ENCODE measurements at places on chromosomes 12 and 14.
A peak's percentile ranks its signal among the peaks of the same experiment; 100 is the strongest.

DNA sequence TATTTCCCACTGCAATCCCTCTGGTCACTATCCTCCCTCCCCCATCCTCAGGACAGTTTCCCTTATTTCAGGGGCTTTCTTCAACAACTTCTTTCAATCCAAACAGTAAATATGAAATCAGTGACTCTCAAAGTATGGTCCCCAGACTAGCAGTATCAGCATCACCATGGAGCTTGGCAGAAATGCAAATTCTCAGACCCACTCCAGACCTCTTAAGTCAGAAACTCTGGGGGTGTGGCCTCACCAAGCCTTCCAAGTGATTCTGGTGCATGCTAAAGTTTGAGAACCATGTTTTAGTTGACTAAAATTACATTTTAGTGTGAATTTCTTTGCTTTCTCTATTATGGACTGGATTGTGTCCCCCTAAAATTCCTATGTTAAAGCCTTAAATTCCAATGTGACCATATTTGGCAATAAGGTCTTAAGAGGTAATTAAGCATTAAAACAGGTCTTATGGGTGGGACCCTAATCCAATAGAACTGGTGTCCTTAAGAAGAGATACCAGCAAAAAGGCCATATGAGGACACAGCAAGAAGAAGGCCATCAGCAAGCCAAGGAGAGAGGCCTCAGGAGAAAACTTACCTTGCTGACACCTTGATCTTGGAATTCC lies 23.2 kb downstream of the ATP2B1 start:
- DNase-seq: no peak

- no peak for DNase-seq
Measured at GRCh38 chr12:19953734-19954133, 414.6 kb upstream of the PDE3A start.

DNA sequence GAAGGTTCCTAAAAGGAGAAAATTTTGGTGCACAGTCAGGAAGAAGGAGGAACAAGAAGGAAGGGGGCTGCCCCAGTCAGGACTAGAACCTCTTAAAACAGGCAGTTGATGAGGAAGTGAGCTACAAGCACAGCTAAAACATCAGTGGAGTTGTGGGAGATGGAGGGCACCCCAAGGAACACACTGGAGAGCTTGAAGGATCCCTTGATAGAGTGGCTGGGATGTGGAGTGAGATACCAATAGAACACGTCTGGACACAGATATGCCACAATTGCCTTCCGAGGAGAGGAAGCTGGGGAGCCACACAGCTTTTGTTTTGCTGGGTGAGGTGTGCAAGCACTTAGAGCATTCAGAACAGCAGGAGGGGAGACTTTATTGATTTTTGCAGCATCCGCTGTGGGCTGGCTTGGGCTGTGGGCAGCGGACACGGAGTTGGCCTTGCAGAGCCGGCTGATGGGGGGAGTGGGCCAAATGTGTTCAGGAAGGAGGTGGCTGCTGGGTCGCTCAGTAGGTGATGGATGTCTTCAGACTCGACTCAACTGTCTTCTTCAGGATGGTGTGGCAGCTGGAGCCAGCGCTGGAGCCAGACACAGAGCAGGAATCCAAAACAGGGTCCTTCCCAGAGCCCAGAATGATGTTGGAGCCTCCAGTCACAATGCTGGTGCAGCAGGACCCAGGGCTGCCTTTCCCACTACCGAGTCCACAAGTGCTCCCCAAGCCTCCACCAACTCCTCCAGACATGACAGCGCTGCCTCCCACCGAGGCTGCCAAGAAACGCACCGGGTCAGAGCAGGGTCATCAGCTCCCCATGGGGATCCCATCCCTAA lies 4.7 kb upstream of the KRT79 start:
- no peak for DNase-seq

DNA sequence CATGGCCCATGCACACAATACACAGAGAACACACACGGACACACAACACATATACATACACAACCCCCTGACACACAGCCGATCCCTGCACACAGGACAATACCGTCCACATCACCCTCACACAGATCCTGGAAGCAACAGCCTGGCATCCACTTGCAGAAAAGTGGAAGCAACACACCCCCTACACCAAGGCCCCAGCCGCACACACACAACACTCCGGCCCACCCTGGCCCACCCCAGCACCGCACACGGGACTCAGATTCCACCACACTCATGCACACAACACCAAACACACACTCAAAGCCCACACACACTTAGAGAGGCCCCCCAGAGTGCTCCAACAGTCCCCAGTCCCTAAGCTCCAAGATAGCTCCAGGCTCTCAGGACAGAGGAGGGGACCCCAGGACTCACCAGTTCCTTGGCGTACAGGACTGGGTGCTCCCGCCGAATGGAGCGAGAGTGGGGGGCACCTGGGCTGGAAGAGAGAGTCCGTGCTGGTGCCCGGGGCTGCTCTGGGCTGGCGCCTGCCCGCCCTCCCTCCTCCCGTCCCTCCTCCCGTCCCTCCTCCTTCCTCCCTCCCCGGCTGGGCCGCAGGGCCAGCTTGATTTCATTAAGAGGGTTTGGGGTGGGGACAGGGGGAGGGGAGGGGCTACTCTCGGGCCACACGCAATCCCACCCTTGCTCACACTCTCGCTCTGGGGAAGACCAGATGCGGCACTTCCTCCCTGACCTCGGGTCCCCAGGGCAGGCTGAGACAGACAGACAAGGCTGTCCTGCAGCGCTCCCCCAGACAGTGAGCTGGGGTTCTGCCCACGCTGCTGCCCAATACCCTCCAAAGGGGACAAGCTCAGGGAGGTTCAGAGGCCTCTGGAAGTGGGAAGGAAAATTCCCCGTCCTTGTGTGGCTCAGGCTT lies at the start of gene TMEM119:
Gene TMEM119 (minus strand): TSS at position 526 of the 913 bp plus-strand sequence. CDS start 5,701 bp downstream, outside the sequence.
- DNase-seq: no peak

DNA sequence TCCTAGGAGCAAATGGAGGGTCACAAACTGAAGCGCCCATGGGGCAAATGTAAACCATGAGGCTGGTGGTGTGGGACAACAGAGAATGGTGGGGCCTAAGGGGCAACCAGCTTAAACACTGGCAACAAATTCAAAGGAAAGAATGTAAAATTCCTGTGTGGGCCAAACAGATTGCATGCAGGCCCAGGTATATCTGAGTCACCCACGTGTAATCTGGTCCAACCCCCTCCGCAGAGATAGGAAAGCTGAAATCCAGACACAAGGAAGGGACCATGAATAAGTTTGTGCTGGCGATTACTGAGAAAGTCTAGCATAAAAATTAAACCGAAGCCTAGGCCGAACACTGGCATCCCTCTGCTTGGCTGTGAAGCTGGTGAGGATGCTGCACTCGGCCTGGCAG lies 71.6 kb downstream of the ITPK1 start:
- DNase-seq: no peak

DNA sequence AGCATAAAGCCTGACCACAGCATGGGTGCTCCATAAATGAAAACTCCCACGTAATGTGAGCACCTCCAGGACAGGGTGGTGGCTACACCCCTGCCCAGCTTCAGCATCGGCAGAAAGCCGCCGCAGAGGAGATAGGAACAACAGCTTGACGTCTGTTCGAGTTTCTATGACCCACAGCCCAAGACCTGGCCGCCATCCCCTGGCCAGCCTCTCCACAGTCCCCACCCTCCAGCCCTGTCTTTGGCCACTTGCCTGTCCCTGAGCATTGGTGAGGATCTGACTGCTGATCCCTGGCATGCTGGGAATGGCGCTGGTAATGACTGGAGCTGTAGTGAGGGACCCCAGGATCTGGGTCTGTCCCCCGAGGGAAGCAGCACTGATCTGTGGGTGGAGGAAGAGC lies 21.3 kb downstream of the POU6F1 start:
- no peak for DNase-seq

- DNase-seq: peak; percentile 72
Measured at GRCh38 chr14:99189201-99189801, 82.7 kb downstream of the BCL11B start.

DNA sequence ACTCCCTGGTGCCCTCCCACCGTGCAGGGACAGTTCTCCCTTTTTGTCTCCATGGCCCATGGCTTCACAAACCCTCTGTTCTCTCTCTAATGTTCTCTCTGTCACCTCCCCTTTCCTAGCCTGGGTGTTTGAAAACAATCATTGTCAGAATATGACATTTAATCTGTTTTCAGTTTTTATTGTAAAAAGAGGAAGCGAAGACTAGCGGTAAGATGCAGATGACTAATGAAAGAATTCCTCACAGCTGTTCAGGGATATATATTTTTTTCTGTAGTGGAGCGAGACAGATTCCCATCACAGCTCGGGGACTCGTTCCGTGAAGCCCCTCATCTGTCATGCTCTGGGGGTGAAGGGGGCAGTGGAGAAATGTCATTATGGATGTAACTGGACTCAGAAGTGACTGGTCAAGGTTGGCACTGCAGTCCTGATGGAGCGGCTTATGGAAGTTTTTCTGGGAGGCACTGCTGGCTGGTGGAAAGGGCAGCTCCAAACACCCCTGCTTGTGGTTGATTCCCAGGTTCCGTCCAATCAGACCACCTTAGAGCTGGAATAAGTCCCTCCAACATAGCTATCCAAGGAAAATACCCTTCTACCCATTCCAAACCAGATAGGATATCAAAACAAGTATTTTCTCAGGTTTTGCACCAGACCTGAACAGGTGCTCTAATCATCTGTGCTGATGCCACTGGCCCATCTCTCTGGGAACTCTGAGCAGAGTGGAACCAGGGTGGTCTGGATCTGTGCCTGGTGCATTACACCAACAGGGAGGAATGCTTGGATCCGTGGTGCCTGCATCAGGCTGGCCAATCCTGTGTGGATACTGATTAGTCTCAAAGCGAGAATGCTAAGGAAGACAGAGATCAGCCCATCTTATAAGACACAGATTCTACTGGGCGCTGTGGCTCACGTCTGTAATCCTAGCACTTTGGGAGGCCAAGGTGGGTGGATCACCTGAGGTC lies 84.7 kb downstream of the GPATCH2L start:
- DNase-seq: no peak

DNA sequence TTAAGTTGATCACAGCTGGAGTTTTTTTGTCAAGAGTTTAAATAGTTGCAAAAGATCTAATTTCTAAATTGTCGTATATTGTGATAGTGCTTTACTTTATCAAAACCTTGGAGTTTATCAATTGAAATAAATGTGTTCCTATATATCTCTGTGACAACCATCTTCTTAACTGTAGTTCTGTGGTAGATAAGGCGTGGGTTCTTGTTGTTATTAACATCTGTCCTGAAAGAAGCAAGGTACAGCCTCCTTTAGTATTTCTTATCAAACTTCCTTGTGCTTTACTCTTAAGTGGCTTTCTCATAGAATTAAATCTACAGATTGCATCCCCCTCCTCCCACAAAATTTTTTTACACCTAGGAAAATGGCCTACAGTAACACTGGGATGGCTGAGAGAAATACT lies 7.3 kb downstream of the SCYL2 start:
- DNase-seq: no peak

DNA sequence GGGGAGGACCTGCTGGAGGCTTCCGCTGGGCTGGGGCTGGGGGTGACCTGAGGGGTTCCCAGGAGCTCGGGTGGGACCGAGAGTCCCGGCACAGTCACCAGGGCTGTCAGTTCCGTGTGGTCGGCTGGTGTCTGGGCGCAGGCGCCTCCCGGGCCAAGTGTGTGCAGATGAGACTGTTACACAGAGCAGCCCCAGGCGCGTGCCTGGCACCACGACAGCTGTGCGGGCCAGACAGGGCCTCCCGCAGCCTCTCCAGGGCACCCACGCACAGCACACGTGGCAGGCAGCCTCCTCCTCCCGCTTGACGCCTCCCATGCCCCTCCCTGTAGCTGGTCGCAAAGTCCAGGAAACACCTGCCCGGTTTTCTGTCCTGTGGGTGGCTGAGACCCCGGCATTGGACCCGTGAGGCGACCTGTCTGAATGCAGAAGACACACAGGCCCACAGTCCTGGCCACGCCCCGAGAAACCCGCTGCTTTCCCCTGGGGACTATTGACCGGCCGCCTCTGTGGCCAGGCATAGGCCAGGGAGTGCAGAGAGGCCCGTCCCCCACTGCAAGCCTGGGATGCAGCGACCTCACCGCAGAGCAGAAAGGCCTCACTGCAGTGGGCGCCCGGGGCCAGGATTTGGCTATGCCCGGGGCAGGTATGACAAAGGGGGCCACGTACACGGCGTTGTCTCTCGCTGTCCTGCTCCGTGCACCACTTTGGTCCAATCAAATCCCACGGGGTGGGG lies 12.1 kb upstream of the GALNT9 start:
- no peak for DNase-seq

DNA sequence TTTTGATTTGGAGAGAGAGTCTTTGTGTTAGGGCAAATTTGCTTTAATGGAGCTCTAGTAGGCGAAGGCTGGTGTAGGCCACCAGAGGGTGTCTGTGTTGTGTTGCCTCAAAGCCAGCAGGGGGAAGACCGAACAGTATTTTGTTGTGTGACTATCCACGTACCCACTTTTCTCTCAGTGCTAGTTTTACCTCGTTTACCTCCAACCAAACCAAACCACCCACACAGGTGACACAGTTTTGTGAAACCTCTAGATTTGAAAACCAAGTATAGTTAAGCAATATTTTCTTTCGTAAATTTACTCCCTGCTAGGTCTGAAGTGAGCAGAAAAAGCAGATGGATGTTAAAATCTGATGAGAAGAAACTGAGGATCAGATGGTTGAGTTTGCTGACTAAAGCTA lies 36.3 kb upstream of the NPFF start:
- peak; percentile 49 for DNase-seq

- no peak for DNase-seq
Measured at GRCh38 chr12:130418251-130418650, 80.6 kb downstream of the PIWIL1 start.

- no peak for DNase-seq
Measured at GRCh38 chr12:132437943-132438700, 51.8 kb upstream of the FBRSL1 start.

GRCh38 chr12:90074086-90074485 lies 365.4 kb upstream of the ATP2B1 start:
- DNase-seq: no peak

DNA sequence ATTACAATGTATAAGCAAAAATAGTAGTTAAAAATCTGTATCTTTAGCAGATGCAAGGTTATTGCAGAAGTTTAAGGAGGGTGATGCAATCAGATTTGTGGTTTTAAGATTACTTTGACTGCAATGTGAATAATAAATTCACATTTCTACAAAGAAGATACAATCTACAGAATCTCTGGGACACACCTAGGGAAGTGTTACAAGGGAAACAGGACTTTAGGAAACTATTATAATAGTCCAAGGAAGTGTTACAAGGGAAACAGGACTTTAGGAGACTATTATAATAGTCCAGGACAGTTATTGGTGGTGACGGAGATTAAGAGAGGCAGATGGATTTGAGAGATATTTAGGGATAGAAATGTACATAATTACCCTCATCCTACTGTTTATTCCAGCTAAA lies 154.4 kb upstream of the GARIN6 start:
- DNase-seq: no peak

DNA sequence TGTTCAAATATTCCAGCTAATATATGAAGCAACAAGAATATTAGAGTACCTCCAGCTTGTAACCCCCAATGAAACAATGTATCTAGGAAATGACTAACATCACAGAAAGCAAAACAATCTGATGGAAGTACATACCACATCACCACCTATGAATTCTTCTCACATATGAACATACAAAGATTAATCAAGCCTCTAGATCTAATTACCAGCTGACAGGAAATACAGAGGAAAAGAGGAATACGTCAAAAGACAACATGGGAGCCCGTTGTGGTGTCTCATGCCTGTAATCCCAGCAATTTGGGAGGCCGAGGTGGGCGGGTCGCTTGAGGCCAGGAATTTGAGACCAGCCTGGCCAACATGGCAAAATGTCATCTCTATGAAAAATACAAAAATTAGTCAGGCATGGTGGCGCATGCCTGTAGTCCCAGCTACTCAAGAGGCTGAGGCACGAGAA lies 7.5 kb downstream of the NEDD8 start:
- DNase-seq: no peak

GRCh38 chr12:67068204-67068731 lies 200.9 kb upstream of the CAND1 start:
- DNase-seq: no peak

GRCh38 chr12:4849795-4850345 lies 59.8 kb upstream of the KCNA1 start:
- DNase-seq: no peak
